ENCODE measurements at places on chromosomes 5 and 9.
A peak's percentile ranks its signal among the peaks of the same experiment; 100 is the strongest.

- no peak for DNase-seq
Observed at GRCh38 chr9:33992632-33993031, 56.1 kb downstream of the UBAP2 start.

DNA sequence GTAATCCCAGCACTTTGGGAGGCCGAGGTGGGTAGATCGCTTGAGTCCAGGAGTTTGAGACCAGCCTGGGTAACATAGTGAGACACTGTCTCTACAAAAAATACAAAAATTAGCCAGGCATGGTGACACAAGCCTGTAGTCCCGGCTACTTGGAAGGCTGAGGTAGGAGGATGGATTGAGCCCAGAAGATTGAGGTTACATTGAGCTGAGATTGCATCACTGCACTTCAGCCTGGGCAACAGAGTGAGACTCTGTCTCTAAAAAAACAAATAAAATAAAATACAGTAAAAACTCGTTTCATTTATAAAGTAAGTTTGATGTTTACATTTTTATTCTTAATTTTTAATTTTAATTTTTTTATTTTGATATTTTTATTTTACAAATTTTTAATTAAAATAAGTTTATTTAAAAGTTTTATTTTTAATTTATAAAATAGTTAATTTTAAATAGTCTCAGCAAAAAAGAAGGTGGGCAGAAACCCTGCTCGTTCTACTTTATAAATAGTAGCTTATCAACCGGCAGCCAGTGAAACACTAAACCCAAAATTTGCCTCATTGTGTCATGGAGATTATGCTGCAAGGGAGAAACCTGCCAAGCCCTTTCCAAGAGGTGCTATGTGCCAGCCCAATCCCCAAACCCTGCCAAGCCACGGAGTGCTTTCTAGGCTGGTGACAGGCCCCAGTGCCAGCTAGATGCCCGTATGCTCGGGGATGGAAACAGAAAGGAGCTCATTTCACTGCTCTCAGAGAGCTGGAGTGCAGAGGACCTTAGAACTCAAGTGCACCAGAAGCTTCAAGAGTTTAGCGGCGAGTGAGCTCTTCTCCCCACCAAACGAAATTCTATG, 38.9 kb downstream of the SERINC5 start:
- DNase-seq = no peak

GRCh38 chr5:177402271-177403043, 2.0 kb upstream of the PFN3 start:
- no peak for DNase-seq

DNA sequence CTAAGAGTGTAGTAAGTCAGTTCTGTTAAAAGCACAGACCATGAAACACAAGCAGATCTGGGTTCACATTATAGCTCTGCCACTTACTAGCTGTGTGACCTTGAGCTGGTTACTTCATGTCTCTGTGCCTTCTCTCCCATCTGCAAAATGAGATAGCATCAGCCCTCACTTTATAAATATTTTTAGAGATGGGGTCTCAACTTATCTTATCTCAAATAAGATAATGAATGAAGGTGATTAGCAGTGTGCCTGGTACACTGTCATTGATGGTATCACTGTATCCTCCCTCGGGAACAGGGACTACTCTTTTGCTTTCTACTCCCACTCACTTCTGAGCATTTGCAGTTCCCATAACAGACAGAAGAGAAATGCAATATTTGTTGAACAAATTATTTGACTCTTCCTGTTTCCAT, 52.4 kb downstream of the GALNT10 start:
- no peak for DNase-seq

GRCh38 chr9:6925836-6926235, 168.1 kb downstream of the KDM4C start:
- peak; percentile 91 for DNase-seq

DNA sequence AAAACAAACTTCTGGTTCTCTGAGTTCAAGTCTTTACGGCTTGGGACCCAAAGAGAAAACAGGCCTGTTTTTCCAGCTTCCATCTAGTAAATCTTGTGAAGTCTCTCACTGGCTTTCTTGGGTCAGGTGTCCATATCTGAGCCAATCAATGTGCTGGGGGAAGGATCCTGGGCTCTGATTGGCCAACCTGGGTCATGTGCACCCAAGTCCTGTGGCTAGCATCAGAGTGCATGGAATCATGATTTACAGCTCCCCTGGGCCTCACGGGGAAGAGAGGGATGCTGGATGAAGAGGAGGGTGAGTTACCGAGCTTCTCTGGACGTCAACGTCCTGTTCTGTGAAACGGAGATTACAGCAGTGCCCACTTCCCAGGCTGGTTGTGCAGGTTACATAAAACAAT, 19.4 kb downstream of the CXCL14 start:
- no peak for DNase-seq

GRCh38 chr5:168984135-168984675, 316.7 kb downstream of the SLIT3 start:
- DNase-seq = no peak

DNA sequence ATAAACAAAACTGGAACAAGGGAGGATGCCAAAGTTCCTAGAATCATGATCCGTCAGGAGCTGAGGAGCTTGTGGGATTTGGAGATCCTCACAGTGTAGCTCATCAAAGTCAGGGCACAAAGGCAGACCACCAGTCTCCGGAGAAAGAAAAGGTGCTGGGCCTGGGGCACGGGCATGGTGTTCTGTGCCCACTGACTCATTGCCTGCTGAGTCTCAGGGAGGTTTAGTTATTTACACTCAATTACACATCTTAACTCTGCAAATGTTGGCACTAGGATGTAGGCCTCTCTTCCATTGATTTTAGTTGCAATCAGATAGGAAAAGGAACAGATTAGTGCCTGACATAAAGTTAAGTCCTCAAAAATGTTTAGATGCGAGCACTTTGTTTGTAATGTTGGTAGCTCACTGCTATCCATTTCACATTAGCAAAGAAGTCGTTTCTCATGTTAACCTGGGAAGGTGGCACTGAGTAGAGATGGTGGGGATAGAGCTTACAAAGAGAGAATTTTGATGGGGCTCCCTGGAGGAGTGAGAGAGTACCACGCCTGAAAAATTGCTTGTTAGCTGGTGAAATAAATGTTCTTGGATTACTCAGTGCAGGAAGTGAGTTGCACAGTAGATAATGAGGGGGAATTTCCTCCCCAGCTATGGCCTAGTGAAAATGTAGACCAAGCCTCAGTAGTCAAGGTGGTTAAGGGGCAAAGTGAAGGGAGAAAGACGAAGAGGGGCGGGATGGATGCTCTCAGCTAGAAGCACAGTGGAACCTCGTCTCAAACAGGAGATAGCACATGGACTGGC, 109.5 kb upstream of the CD180 start:
- peak; percentile 63 for DNase-seq

GRCh38 chr9:34771007-34771406, 61.1 kb upstream of the CCL21 start:
- no peak for DNase-seq

DNA sequence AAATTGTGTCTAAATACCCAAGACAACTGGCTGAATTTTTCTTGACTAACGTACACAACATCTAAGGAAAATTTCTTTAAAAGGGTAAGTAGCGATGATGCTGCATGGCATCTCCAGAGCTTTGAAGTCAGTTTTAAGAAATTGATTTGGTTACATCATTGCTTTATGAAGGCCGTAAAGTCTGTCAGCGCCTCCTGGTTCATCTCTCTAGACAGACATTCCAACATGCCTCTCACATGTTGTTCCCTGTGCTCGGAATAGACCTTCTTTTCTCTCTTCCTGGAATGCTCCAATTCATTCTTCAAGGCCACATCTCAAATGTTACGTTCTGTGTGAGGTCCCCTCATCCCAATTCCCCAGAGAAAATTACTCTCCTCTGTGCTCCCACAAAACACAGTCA, 108.7 kb upstream of the SSBP2 start:
- no peak for DNase-seq

DNA sequence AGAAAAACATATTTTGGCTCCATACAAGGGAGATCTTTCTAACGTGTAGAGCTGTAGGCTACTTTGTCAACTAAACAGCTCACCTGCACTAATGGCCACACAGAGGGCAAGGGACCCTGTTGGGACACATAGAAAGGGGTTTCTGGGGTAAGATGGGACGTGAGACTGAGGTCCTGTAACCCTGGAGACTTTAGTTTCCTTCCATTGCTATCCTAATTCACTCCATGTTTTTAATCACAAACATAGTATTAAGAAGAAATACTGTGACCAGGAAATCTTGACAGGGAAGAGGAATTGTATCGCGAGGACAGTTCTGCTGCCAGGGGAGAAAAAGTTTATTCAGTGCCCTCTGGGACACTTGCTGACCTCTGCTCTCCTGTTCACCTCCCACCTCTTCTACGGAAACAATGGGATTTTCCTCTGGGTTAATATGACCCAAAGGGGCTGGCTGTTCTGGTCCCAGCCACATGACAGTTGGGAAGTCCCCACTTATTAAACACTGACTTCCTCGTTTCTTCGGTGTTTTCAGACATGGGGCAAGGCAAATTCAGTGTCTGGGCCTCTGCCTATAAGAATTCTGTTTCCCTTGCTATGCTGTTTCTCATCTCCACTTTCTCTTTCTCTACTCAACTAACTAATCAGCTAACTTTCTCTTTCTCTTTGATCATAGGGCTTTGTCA, 106.9 kb upstream of the SEMA6A start:
- no peak for DNase-seq

- DNase-seq = peak; percentile 19
Observed at GRCh38 chr5:73902327-73903051, 276.5 kb downstream of the ARHGEF28 start.

- DNase-seq = no peak
Observed at GRCh38 chr9:133436681-133437080, 14.5 kb downstream of the ADAMTS13 start.

DNA sequence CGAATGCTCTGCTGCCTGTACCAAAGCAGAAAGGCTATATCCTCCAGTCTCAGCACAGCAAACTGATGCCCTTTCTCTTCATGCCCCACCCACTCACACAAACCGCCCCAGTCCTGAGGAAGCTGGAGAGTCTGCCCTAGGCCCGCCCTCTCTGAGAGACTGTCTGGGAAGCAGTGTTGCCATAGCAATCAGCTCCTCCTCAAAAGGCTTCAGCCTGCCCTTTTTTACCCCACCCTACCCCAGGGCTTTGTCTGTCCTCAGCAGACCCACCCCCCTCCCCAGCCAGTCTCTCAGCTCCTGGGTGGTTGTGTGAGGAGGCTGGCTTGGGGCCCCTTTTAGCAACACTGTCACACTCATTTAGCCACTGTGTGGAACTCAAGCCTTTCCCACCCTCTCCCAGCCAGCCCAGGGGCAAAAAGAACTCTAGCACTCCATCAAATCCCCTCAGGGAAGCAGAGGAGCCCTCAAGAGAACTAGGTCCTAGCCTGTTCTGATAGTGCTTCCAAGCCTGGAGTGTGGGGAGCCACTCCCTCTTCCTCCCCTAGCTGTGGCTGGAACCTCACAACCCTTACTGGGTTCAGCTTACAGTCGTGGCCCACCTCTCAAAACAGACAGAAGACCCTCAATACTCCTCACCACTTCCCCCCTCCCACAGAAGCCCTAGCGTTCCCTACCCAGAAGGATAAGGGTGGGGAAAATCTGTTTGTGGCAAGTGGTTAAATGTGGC, 1.4 kb downstream of the ATOSB start:
- DNase-seq = peak; percentile 82

DNA sequence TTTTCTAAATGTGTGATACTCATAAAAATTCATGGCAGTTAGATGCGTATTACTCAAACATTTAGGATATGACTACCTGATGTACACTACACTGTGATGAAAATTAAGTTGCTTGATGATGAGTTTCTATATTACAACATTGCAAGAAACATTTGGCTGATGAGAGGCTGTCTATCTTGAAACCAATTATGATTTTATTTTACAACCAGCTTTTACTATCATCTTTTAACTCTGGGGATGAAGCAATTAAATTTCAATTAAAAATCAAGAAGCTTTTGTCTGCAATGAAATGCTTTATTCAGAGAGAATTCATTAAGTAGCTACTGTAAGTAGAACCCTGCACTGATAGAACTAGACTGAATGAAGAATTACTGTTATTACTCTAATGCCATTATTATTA, 500.4 kb downstream of the KCTD16 start:
- no peak for DNase-seq

GRCh38 chr9:111037356-111037707, 938 bp downstream of the LPAR1 start:
- DNase-seq = no peak

DNA sequence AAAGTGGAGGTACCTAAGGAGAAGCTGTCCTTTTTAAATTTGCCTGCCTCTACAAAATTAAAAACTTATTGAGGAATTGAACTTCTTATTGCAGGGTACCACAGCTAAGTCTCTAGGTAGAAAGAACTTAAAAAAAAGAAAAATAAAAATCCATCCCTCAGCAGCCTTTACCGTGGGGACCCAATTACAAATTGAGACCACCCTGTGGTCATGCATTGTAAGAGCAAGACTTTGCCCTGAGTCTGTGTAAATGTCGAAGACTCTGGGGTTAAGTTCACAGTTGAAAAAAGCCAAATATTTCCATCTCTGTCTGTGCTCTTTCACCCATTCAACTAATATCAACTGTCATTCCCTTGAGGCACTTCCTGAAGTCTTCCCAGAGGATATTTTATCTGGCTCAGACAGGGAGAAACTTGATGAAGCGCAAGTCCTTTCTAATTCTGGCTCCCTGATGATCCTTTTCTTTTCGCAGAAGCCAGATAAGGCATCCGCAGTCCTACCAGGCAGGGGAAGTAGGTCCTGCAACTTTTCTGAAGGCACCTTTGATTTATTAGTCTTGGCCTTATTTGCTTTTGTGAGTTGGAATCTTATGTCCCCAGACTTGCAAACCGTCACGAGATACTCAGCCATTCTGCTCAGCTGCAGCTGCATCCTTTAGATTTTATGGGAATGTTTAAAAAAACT, 323.8 kb upstream of the WWC1 start:
- no peak for DNase-seq

DNA sequence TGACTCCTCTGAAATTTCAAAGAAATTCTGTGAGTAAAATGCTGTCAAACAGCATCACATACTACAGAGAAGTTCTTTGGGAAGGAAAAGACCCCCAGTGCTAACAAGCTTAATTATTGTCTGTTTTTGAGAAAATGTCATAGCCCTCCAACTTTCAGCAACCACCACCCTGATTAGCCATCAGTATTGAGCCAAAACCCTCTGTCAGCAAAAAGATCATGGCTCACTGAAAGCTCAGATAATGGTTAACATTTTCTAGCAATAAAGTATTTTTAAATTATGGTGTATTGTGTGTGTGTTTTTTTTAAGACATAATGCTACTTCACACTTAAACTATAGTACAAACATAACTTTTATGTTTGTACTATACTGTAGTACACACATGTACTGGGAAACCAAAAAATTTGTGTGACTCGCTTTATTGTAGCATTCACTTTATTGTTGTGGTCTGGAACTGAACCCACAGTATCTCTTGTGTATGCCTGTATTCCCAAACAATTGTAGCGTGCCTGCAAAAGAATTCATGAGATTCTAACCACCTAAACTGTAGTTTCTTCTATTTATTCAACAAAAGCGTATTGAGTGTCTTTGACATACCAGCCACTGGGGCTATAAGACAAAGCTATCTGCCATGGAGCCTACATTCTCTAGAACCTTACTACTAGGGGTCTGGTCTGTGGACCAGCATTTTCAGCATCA, 31.6 kb downstream of the TLE4 start:
- no peak for DNase-seq

DNA sequence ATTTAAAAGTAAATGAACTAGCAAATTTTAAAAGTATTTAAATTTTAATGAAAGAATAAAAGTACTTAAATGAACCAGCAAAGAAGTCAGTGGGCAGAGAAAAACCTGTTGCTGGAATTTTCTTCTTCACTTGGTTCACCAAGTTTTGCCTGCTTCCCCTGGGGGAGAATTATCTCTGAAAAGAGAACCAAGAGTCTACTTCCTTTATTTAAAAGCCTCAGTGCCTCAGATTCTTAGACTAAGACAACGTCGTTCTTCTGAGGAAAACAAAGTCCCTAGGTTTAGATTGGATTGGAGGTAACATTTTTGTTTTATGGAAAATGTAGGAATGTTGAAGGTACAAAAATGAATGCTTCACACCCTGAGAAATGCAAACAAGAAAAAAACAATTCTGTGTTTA, 7.4 kb upstream of the KLF4 start:
- DNase-seq = no peak

Data from retinal pigment epithelial cell (primary cell).